Fibroblast of skin of left biceps (primary cell): ENCODE measurements at places on chromosomes 11 and 22.
A peak's percentile ranks its signal among the peaks of the same experiment; 100 is the strongest.

- DNase-seq, result no peak
Observed at GRCh38 chr11:134047586-134047999, 21.3 kb upstream of the JAM3 start.

DNA sequence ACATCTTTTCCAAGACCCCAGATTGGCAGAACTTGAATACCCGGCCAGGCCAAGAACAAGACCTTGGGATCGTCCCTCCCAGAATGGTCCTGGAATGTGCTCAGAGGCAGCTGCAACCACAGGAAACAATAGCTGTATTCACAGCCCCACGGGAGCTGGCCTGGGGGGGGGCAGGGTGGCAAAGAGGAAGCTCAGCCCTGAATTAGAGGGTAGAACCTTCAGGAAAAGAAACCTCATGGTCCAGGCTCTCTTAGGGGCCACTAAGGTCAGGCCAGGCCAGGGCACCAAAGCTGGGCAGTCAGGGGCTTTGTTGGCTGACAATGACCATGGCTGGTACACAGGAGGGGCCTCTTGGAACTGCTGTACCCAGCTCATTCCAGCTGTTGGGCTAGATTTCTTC, 17.3 kb downstream of the RPL27A start:
- DNase-seq, result no peak

DNA sequence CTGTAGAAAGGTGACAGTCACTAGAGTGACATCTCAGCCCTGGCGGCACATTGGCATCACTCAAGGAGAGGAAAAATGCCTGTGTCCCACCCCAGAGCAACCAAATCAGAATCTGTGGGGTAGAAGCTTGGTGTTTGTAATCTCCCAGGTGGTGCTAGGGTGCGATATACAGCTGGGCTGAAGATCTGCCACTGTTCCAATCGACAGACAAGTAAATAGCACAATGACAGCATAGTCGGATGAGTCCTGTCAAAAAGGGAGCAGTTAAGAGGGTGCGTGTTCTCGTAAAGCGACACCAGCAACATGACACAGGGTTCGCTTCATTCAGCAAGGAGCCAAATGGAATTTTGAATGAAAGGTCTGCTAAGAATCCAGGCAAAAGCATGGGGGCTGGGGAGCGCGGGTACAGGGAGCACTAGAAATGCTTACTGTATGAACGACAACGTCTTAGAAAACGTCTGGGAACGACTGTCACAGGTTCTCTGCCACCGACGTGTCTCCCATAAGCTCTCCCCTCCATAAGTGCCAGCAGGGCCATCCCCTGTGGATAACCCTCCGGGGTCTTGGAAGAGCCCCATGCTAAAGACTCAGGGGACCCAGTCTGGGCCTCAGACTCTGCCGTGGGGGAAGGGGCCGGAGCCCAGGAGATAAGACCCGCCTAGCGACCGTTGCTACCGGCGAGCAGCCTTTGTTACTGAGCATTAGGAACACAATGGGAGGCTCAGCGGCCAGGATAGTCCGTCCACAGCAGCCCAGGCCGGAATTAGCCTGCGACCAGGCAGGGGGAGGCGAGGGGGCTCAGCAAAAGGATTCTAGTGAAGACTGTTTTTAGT, 20.8 kb downstream of the ADA2 start:
- DNase-seq, result no peak

DNA sequence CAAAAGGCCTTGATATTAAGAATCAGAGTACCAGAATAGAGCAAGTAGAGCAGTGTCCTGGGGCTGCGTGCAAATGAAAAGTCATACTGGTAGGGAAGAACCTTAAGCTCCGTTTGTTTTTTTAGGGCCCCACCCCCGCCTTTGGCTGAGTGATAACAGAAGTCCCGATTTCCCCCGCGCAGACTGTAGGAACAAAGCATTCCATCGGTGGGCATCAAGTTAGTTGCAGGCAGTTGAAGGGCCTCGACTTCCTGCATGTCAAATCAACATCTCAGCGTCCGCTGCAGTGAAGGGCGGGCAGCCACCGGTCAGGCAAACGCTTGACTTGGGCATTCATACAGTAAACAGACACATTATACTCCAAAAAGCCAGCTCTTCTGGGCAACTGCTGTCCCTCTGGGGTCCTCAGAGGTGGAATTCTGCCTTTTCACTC, 11.7 kb downstream of the LRP4 start:
- DNase-seq, result no peak

DNA sequence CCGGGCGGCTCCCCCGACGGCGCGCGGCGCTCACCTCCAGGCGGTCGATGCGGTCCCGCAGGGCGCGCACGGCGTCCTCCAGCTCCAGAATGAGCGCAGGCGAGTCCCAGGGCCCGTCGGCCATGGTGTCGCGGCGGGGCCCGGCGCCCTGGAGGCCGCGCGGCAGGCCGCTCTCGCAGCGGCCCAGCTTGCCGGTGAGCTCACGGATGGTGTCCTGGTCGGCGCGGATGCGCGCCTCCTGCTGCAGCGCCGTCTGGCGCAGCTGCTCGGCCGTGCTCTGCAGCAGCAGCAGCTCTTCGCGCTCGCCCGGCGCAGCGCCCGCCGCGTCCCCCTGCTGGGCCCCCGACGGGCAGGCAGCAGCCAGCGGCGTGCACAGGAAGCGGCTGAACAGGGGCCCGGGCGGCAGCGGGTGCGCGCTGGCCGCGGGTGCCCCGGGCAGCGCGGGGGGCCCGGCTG, 599 bp downstream of the NPTXR start:
- DNase-seq, result peak; percentile 33

- DNase-seq, result no peak
Observed at GRCh38 chr11:119530509-119530908, 107.5 kb upstream of the THY1 start.

- DNase-seq, result no peak
Observed at GRCh38 chr11:117514256-117514655, 186.6 kb downstream of the CEP164 start.

DNA sequence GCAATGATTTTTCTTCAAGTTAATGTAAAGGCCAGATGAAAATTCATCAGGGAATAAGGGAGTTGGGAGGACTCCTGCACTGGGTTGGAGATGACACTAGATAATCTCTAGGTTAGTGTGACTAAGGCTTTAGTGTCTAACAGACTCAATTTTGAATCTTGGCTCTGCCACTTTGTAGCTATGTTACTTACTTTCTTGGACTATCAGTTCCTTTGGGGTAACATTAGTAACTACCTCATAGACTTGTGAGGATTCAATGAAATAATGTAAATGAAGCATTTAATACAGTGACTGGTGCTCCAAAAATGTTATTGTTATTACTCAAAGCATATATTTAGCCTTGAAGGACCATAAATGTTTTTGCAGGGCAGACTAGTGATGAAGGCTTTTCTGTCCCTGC, 9.6 kb upstream of the CCDC89 start:
- no peak for DNase-seq

DNA sequence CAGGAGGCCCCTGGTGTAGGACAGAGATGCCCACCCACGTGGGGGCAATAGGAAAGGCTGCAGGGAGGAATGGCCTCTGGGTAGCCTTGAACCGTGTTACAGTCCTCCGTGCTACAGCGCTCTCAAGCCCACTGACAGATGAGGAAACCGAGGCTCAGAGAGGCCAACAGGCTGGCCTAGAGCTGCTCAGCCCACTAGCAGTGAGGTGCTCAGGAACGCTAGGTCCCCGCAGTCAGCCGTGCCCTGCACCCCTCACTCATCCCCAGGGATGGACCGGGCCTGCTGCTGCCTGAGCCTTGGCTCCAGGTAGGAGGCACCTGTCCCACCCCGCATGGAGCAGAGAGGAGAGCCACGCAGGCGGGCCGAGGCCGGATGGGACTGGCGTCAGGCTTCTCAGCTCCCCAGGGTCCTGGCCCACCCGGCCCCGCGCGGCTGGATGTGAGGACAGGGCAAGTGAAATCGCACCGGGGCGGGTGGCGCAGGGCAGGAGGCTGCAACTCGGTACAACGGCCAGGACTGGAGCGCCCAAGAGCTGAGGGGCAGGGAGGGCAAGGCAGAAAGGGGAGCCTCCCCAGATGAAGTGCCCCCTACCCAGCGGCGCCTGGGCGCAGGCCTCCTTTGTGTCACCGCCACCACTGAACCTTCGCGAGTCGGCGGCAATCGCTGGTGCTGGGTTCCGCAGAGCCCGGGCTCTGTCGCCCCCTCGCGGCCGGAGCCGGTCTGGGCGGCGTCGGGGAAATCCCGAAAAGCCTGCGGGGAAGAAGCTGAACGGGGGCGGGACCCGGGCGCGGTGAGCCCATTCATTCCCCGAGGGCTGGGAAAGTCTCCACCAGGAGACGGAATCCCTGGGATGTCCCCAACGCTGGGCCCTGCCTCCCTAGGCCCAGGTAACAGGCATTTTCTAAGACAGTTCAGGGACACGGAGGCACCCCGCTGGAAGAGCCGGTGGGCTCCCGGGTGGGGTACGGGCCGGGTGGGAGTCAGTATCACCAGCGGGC, 8.4 kb upstream of the SLC2A11 start:
- DNase-seq, result no peak

- DNase-seq, result no peak
Observed at GRCh38 chr11:113675565-113675964, 30.5 kb downstream of the TMPRSS5 start.

GRCh38 chr22:50728523-50728931, 9.5 kb upstream of the ACR start:
- DNase-seq, result no peak

DNA sequence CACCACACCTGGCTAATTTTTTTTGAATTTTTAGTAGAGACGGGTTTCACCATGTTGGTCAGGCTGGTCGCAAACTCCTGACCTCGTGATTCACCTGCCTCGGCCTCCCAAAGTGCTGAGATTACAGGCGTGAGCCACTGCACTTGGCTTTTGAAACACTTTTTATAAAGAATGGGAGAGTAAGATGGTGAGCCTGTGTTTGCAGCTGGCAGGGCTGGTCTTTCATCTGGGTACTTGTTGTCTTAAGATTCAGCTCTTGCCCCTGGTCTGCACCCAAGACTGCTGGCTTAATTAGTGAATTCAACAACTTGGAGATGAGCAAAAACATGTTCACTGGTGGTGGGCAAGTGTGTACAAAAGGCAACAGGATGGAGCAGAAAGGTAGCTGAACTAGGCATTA, 4.0 kb downstream of the TSPAN18 start:
- no peak for DNase-seq

GRCh38 chr11:41051919-41052635, 407.4 kb downstream of the LRRC4C start:
- no peak for DNase-seq
